ENCODE measurements at places on chromosomes 1 and 21.

DNA sequence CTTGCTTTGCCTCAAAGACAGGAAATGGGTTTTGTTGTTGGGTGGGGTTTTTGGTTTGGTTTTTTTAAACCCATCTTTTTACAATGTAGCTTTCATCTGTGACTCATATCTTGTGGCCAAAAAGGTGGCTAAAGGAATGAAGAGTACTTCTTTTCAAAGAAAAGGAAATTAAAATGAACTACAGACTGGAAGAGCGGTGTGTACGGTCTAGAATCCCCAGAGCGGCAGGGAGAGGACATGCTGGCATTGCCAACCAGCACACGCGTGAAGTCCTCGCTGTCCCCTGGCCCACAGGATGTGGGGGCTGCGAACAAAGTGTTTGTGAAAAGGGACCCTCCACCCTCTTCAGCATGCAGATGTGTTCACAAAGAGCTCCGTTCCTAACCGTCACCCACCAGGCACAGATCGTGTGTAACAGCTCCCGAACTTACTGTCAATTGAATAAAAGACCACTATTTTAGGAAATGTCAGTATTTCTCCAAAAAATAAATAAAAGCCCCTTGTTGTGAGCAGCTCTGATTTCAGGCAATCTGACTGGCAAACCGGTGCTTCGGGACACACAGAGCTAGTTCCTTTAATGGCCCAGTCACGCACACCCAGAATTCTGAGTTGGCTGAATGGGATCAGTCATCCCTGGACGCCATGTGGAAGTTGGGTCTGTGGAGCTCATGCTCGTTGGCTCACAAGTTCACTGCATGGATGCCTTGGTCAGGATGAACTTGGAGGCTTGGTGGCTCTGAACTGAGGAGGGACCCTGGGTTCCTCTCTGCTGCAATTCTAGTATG, 602.9 kb downstream of the NPHP4 start:
- DNase-seq, result no peak

DNA sequence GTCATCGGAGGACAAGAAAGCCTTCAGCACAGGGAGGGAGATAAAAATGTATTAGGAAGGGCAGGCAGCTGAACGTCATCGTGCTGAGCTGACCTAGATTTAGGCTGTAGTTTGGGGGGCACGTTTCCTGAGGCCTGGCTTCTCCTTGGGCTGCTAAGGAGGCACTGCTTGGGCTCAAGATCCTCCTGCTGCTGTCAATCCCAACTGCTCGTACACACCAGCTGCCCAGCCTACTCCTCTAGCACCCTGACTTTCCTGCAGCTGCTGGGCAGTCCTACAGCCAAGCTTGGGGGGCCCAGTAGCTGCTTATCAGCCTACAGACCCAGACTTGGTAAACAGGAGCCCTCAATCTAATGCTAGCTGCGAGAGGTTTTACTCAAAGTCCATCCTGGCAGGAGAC, 6.2 kb downstream of the TMEM35B start:
- no peak for DNase-seq

DNA sequence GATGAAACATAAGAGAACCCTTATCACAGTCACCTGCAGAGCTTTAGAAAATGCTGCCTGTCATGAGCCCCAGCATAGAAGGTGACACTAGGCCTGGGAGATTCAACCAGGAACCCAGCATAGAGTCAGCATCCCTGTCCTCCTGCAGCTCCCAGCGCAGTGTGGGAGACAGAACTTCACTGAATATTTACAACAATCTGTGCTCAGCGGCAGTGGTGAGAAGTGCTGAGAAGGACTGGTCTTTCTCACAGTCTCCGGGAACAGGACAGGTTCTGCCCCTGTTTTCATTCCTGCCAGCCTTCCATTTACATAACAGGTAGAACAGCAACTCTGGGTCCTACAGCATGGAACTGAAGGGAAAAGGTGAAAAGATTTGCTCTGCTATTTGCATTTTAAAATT, 83.5 kb upstream of the GADD45A start:
- DNase-seq, result no peak

- DNase-seq, result no peak
Observed at GRCh38 chr1:180930687-180931086, 18.0 kb downstream of the KIAA1614 start.

DNA sequence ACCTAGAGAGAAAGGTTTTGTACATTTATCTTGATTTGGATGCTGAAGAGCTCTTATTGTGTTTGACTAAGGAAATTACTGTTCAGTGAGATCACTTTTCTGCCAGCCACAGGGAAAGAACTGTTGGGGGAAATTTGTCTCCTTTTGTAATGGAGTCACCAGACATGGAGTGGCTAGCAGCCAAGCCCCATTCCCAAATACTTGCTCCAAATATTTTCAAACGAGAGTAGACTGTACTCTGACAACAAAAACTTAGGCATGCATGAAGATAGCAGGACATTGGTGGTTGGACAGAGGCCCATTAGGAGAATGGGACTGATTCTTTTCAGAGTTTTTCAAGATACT, 21.1 kb downstream of the IPO9 start:
- no peak for DNase-seq

- peak; percentile 21 for DNase-seq
Observed at GRCh38 chr1:99737016-99737415, 29.4 kb downstream of the FRRS1 start.

DNA sequence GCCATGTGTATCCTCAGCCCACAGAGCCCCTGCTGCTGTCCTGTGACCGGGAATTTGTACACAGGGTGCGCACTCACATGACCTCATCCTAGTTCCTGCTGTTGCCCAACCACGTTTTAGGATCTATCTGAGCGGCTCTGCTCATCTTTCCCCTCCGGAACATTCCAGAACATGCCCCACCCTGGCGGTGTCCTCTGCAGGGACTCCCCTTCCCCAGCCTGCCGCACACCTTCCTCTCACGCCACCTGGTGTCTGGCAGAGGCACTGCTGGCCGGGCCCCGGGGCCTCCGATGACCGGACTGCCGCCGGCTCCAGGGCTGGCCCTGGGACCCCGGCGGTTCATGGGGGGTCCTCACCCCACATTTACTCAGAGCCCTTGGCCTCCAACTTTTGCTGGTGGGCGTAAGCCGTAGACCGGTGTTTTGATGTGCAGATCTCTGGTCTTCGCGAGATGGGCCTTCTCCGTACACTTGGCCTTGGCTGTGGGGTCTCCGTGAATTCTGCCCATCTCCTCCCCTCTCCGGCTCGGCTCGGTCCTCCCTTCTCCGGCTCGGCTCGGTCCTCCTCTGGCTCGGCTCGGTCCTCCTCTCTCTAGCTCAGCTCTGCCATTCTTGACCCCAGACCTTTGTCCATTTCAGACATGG, 29.5 kb downstream of the ARHGEF16 start:
- DNase-seq, result no peak

DNA sequence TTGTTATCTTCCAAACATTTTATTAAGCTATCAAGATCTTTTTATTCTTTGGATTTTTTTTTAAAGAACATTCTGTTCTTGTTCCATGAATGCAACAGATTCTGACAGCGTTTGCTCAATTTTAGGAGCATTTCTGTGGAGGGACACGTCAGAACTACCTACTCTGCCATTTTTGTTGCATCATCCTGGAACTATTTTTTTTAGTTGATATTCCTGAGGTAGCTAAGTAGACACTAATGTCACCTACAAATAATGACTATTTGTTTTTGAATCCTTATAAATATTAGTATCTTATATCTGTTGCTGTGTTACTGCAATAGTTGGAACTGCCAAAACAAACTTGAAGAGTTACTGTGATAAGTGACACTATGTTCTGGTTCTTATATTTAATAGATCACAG, 57.2 kb downstream of the DNAI4 start:
- DNase-seq, result no peak

DNA sequence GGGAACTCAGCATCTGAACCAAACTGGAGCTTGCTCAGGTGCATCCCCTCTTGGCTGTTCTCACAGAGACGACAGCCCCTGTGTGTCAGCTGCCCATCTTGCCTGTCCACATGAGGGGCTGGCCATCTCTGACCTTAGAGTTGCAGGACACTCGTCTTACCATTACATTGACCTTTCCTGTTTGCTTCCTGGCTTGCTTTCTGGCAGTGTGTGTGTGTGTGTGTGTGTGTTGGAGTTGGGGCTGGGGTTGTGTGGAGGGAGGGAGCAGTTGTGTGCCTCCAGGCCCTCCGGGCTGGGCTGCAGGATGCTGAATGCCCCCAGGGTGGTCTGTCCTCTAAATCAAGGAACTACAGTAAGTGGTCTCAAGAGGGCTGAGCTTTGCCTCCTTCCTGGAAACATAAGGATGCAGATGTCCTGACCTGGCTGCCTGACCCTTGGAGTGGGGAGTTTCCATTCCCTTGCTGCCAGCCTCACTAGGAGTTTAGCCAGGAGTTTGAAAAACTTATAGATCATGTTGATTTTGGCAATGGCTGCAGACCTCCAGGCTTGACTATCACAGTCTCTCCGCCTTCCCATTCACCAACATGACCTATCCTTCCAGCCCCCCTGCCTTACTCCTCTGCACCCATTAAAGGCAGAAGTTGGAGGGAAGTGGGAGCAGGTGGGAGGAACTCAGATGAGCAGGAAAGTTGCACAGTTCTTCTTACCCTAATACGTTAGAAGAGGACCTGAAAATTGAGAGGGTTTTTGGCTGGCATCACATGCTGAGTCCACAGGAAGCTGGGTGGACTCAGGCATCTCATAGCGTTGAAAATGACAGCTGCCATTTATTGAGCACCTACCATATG, 19.0 kb downstream of the RASSF5 start:
- DNase-seq, result no peak

- no peak for DNase-seq
Observed at GRCh38 chr1:1300352-1300739, 7.4 kb downstream of the ACAP3 start.

DNA sequence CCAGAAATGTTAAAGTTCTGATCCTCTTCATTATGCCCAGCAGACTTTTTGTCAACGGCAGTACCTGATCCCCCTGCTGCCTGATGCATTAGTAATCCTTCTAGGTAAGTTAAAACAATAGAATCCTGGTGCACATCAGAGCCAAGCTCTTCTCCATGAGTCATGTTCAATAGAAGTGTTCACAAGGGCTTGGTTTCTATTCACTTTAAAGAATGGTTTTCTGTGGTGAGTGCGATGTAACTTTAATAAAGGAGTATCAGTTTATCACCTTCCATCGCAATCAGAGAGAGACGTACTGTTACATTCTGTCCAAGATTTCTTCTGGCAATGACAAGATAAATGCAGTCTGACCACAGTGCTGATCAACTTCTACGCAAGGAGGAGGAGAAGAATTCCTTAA, 96.8 kb downstream of the NRIP1 start:
- no peak for DNase-seq

DNA sequence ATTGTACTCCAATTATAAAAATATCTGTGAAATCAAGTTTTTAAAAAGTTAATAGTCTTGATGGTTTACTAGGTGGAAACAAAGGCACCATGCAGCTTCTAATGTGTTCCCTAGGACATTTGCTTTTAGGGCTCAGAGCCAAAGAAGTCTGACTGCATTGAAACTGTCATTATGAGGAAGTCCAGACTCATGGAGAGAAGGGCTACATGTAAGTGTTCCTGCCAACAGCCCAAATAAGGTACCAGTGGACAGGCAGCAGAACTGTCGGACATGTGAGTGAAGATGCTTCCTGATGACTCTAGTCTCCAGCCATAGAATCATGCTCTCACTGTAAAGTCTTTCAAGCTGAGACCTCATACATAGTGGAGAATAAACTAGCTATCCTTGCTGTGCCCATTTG, 287.6 kb downstream of the AKT3 start:
- no peak for DNase-seq

- no peak for DNase-seq
Observed at GRCh38 chr1:190119683-190120082, 358.0 kb downstream of the BRINP3 start.

All from HCT116 (cell line).